ENCODE measurements at places on chromosomes 2 and 18.

- DNase-seq = no peak
Measured at GRCh38 chr2:69191634-69192033, 178.7 kb downstream of the ANTXR1 start.

GRCh38 chr18:33123862-33124518 is 316.5 kb downstream of the CCDC178 start:
- no peak for DNase-seq

DNA sequence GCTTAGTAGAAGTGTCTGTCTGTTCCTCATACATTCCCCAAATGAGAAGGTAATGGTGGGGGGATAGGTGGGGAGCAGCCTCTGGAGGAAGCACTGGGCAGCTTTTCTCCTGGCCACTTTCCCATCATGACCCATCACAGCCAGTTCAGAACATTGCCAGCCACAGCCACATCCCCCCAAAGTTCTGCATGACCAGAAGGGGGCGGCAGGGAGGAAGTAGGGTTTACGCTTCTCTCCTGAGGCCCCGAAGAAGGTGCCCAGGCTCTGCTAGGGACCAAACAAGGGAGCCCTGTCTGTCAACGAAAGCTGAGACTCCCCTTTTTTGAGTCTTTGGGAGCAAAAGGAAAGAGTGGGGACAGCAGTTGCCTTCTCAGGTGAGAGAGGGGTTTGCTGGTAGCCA is 7.7 kb downstream of the IGFBP5 start:
- peak; percentile 15 for DNase-seq

- DNase-seq = no peak
Measured at GRCh38 chr18:57004366-57005121, 142.3 kb upstream of the BOD1L2 start.

DNA sequence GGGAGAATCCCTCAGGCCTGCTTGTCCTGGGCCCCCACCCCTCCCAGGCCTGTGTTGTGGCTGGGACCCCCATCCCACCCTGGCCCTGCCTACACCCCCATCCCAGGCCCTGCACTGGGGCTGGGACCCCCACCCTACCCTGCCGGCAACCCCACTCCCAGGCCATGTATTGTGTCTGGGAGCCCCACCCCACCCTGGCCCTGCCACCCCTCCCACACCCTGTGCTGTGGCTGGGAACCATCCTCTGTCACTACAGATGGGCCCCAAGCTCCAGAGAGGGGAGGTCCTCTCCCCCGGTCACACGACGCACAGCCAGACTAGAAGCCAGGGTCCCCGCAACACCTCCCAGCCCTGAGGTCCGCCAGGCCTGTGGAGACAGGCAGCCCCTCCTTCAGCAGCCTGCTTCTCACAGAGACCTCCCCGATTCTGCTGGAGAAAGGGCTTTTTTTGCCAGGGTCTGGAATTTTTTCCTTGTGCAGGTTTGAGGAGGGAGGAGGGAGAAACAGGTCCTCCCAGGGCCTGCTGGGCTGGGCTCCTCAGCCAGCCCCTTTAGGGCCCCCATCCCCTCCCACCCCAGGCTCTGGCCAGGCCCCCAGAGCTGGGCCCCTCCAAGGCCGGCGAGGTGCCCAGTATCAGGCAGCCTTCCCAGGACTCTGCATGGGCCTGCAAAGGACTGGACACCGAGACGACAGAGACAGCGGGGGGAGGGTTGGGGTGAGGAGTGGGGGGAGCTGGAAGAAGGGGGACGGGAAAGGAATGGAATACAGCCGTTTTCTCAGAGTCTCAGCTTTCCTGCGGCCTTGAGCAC is 28.0 kb downstream of the KIF1A start:
- no peak for DNase-seq

DNA sequence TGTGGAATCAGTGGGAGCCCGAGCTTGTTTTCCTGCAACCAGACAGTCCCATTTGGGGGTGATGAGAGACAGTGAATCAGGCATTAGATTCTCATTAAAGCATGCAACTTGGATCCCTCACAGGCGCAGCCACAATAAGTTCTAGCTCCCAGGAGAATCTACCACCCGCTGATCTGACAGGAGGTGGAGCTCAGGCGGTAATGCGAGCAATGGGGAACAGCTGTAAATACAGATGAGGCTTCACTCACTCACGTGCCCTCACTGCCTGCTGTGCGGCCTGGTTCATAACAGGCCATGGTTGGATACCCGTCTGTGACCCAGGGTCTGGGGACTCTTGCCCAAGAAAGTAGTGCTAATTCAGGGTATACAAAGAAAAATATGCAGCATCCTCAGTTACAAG is 144.8 kb upstream of the RGPD4 start:
- no peak for DNase-seq

DNA sequence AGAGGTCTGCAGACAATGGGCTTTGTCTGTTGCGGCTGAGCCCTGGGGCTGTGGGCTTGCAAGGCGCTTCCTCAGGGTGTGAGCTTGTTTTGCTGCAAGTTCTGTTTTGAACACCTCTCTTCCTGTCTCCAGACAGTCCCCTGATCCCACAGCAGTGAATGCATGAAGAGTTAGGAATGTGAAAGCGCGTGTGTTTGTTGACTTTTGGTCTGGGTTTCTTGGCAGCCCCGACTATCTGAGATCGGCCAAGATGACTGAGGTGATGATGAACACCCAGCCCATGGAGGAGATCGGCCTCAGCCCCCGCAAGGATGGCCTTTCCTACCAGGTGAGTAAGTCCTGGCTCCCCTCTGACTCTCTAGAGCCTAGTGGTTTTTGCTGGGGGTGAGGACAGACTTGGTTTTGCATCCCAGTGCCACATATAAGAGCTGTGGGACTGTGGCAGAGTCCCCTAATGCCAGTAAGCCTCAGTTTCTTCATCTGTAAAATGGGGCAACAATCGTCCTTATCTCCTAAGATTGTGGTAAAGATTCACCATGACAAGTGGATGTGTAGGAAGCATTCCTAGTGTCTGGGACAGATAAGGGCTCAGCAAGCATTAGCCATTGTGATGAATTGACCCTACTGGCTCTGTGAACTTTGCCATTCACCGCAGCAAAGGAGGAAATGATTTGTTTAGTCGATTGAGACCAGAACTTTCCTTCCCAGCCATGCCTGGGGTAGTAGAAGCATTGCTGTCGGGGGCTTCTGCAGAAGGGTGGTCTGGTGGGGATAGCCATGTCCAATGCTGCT is 3.0 kb downstream of the LBH start:
- peak; percentile 54 for DNase-seq

GRCh38 chr18:33577685-33578517 is at the start of gene ASXL3:
ASXL3 (plus strand) TSS chr18:33578219; CDS start chr18:33578632, 413 bp downstream.
- DNase-seq = no peak

GRCh38 chr18:3595369-3596273 is 145.6 kb downstream of the TGIF1 start:
- DNase-seq = no peak

DNA sequence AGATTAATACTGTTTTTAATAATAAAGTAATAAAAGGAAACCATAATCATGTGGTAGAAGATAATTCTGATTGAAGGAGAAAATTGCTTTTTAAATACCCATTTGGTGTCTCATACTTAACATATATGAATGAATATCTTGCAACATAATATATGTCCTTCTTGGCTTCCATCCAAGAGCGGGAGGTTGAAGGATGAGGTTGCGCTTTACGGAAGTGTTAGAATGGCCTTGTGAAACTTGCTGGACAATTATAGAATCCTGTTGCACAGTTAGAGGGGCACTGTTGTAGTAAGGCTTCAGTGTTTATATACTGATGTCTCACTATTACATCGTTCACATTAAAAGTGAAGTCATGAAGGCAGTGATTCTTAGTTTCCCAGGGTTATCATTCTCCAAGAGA is 9.4 kb downstream of the INSIG2 start:
- DNase-seq = no peak

- no peak for DNase-seq
Measured at GRCh38 chr2:44692821-44693220, 248.7 kb upstream of the SIX3 start.

DNA sequence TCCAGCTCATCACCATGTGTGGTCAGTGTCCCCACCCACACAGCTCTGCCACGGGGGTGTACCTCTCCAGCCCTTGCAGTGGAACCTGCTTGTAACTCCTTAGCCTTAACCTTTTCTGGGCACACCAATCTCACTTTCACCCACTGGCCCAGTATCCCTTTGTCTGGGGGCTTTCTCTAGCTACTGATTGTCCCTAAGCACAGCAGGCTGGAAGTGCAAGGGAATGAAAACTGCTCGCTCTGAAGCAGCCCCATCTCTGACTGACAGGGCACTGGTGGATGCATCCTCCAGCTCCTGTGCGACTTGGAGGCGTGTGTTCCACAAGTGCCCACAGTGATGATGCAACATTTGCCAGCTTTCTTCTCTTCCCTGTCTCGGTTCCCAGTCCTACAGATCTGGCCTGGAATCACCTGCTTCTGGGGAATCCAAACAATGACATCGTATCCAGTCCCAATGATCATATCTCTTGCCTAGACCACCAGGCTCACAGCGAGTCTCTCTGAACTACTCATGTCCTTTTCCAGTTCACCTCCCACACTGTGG is 33.6 kb downstream of the SCTR start:
- no peak for DNase-seq

DNA sequence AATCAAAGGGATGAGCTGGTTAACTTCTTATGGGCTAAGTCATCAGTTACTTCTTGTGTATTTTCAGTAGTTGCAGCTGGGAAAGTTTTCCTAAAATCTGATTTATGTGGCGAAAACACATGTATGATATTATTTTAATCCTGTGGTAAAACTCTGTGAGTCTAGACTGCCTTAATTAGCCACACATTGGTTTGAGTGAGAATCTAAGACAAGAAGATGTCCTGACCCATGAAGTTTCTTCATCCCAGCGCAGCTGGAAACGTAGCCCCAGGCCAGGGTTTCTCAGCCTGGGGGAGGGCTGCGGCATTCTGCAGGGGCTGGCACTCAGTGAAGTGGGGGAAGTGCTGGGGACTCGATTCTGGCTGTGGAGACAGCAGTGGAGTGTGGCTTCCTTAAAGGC is 44.7 kb upstream of the INHBB start:
- no peak for DNase-seq
